ENCODE measurements at places on chromosomes 12 and 14.
A peak's percentile ranks its signal among the peaks of the same experiment; 100 is the strongest.

DNA sequence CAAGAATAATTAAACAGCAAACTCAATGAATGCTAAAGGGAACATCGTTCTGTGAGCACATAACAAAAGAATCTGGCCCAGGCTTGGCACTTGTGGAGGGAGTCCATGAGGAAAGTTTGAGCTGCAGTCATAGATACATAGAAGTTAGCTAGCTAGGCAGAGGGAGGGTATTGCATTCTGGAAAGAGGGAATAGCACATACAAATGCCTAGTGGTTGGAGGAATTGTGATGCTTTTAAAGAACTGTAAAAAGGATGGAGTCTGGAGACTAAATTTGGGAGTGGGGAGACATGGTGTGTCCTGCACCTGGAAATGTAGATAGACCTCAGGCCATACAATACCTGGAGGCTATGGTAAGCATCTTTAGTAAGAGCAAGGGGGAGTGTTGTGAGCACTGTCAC lies 24.0 kb downstream of the SLC35E3 start:
- no peak for DNase-seq

DNA sequence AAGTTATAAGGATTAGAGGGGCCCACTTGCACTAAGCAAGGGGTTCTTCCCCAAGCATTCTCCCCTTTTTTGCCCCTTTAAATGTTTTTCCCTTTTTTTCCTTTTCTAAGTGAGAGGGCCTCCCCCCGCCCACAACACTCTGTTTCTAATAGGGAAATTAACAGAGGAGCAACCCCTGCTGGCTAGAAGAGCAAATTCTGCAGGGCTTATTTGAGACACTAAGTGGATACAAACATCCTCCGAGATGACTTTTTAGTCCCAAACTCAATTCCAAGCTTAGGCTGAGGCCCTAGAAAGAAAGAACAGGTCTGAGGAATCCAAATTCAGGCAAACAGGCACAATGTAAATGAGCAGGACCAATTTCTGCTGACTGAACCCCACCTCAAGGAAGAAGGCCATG lies 138.9 kb downstream of the GPR65 start:
- DNase-seq = no peak

DNA sequence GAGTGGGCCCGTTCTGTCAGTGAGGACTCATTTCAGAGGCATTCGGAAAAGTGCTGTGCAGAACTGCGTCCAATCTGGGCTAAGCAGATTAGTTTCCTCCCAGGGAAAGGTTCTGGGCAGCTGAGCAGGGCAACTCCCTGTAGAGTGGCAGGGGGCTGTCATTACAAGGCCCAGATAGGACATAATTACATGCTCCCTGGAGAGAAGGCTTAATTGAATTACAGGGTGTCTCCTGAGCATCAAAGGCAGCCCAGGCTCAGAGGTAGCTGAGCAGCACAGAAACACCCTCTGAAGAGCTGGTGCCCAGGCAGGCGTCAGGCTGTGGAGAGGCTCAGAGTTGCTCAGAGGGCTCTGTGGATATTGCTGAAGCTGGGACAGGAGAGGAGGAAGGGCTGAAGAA lies 36.0 kb downstream of the SLC8A3 start:
- DNase-seq = no peak

DNA sequence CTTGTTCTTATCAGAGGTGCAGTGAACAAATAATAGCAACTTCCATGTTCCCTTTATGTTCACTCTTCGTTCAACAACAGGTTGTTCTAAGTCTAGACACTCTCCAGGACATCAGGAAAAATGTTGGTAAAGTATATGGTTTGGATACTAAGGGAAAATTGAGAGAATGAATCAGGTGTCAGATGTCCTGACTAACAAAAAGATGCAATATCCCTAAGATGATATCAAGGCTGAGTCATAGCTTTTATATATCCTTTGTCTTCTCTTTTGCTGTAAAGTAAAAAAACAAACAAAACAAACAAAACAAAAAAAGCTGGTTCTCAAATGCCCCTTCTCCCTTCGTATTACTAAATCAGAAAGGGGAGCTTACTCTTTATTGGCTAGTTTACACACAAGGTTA lies 11.1 kb downstream of the GLIPR1L1 start:
- DNase-seq = no peak

GRCh38 chr14:99615497-99616157 lies 11.6 kb upstream of the CCDC85C start:
- no peak for DNase-seq

DNA sequence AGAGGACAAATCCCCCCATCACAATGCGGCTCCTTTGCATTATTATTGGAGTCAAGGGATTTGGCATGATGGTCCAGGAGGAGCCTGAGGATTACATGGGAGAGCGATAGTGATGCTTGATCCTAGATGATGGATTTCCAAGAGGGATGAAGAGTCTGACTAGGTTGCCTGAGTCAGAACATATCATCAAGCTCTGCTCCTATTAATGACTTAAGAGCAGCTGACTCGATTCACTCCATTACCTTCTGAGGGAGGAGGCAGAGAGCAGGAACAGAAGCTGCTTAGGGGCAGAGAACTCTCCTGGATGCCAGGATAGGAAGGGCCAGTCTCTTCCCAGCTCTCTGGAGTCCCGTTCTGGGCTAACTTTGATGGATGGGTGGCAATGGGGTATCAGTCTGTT lies 54.0 kb upstream of the CISTR start:
- no peak for DNase-seq

DNA sequence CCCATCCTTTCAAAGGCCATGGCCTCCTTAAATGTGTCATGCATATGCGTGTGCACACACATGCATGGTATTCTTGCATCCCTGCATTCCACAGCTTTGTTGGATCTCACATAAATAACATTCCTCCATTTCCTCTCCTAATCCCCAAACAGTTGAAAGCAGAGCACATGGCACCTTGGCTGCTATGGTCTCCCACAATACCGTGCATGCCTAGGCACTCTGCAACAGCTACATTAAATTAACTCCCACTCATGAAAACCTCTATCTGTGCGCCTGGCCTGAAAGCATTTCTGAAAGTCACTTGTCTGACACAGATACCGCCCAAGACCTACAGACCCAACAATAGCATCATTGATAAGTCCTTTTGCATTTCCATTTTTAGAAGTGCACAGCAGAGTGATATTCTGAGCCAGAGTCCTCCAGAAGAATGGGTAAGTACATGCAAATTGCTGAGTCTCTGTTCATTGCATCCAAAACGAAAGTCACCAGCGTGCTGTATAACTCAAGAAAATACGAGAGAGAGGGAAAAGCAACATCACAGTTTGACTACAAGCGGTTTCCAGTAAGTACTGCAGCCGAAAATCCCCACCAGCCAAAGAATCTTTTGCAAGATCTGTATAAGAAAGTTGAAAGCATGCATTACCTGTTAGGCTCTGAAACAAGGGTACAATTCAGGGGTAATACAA lies 436 bp downstream of the ASB2 start:
- no peak for DNase-seq

DNA sequence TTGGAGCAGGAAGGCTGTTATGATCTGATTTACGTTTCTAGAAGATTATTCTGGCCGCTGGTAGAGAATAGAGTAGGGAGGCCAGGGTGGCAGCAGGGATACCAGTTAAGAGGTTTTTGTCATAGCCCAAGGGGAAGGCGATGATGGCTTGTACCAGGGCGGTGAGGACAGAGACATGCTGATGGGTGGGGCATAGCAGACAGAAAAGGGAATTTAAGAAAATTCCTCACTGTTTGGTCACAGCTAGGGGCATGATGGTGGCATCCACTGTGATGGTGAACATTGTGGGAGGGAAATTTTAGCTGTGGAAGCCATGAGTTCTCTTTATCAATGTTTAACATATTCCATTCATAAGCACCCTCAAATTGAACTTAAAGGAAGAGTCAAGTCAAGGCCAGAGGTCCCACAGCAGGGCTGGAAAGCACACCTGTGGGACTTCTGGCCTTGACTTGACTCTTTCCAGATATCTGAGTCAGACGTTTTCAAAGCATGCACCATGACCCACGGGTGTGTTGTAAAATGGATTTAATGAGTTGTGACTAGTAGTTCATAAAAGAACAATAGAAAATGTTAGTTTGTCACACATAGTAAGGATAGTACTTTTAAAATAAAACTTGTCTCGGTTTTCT lies 134.6 kb downstream of the CHST11 start:
- no peak for DNase-seq

DNA sequence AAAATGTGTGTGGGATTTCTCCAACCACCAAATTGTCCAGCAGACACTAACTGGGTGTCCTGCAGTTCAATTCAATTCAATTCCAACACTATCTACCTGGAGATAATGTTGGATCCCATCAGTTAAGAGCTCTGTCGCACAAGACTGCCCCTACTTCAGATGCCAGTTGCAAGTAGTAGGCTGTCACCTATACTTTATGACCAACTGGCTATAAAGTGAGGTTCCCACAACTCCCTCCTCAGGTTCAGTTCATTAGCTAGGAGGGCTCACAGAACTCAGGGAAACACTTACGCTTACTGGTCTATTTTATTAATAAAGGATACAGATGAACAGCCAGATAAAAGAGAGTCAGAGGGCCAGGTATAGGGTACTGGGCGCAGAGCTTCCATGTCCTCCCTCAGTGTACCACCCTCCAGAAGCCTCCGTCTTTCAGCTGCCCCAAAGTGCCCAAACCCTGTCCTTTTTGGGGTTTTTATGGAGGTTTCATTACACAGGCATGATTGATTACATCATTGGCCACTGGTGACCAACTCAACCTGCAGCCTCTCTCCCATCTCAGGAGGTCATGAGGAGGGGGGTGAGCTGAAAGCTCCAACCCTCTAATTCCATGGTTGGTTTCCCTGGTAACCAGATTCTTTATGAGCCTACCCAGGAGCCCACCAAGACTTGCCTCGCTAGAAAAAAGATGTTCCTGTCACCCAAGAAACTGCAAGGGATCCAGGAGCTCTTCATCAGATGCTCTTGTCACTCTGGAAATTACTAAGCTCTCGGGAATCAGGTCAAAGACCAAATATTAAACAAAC lies 7.5 kb upstream of the SERPINA5 start:
- no peak for DNase-seq

DNA sequence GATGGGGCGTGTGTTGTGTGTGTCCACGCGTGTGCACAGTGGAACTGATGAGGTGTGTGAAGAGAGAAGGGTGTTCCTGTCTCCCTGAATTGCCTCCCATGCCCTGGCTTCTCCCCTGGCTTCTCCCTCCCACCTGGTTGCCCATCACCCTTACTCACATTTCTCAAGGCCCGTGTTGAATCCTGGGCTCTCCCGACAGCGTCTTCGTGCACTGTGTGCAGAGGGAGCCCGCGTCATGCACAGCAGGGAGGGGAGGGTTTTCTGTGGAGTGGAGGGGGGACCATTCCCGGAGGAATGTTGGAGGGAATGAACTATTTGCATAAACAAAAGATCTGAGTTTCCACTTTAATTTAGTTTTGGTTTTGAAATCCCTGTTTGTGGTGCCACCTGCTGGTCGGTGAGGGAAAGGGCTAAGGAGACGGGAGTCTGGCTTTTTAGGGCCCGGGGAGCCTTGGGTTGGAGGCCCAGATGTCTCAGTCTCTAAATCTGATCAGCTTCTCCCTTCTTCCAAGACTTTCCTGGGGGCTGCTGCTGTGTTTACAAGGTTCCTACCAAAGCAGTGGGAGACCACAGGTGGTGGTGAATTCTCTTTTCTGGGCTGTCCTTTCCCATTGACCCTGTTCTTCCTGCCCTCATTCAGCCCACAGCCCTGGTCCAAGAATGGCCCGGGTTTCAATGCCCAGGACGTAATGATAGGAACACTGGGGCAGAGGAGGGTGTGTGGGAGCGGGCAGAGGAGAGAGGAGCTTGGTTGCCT lies at the start of gene C1R:
Gene C1R (minus strand): TSS at position 217 of the 757 bp plus-strand sequence. CDS start 57 bp downstream, at position 160.
- peak; percentile 49 for DNase-seq

DNA sequence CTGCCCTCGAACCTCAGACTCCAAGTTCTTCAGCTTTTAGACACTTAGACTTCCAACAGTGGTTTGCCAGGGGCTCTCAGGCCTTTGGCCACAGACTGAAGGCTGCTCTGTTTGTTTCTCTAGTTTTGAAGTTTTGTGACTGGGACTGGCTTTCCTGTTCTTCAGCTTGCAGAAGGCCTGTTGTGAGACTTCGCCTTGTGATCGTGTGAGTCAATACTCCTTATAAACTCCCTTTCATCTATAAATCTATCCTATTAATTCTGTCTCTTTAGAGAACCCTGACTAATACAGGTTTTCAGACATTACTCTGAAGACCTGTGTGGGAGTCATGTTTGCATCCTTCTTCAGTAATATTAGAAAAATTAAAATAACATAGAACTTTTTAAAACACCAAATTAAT lies 289.1 kb downstream of the RMST start:
- no peak for DNase-seq

GRCh38 chr14:105488781-105489541 lies 2.1 kb upstream of the TEDC1 start:
- peak; percentile 26 for DNase-seq

- no peak for DNase-seq
Measured at GRCh38 chr12:69002969-69003368, 70.0 kb upstream of the CPM start.

- no peak for DNase-seq
Measured at GRCh38 chr14:100670753-100671049, 56.0 kb upstream of the DLK1 start.

- no peak for DNase-seq
Measured at GRCh38 chr12:24947541-24948419, 1.1 kb downstream of the BCAT1 start.

DNA sequence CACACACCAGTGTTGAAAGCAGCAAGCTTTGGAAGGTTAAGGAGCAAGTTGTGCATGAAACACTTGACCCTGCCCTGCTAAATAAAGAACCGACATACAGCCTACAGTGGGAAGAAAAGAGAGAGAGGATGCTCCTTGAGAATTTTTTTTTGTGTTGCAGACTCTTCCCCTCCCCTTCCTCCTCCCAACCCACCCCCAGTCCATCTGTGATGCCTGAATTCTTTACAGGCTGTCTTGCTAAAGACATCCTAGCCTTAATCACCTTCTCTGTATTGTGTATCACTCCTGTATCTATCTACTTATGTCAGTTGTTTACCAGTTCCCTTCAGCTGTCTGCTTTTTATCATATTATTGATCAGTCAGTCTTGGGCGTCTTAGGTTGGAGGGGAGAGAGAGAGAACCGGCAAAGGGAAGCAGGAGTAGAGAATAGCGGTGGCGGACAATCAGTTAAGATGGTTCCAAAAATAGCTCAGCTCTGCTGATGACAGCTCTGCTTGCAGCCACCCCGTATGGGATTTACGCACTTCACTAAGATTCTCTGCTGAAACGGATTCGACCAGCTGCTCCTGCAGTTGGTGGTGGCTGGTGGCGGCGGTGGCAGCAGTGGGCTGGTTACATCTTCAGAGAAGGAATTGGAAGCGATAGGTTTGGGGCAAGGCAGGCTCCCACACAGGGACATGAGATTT lies 664.7 kb downstream of the NRXN3 start:
- no peak for DNase-seq

- no peak for DNase-seq
Measured at GRCh38 chr12:130219929-130220705, 57.9 kb downstream of the FZD10 start.

DNA sequence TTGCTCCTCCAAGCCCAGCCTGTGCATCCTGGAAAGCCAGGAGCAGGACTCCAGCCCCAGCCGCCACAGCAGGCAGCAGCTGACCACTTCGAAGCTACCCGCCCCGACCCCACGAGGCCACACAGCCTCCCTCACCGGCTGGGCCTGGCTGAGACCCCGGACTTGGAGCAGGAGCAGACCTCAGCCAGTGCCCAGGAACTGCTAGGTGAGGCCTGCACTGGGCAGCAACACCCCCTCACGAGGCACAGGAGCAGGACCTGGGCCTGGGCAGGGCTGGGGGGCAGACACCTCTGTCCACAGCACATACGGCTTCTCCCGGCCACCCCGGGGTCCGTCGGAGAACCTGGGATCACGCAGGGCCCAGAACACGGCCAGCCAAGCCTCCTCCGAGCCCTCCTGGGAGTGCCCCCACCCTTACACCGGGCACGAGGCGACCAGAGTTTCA lies 137.4 kb upstream of the C14orf180 start:
- DNase-seq = no peak

GRCh38 chr12:45737638-45738037 lies 8.1 kb downstream of the ARID2 start:
- DNase-seq = no peak

All from CD14-positive monocyte (primary cell).